ENCODE measurements at places on chromosomes 4 and X. TPM values are rescaled to one million over a fixed set of nuclear protein-coding genes. Genes with fewer than 3 reads are reported as not detected.

Gene PCDH18
- 8.6 TPM for total RNA-seq

Gene SOWAHD
- total RNA-seq: 2.3 TPM

- no peak for DNase-seq
These were observed 33.2 kb upstream of the SLC9A7 start for GRCh38 chrX:46791927-46792809.

Gene ADH1B
- 564 TPM for total RNA-seq

Gene FRMD7
- not detected for total RNA-seq

DNA sequence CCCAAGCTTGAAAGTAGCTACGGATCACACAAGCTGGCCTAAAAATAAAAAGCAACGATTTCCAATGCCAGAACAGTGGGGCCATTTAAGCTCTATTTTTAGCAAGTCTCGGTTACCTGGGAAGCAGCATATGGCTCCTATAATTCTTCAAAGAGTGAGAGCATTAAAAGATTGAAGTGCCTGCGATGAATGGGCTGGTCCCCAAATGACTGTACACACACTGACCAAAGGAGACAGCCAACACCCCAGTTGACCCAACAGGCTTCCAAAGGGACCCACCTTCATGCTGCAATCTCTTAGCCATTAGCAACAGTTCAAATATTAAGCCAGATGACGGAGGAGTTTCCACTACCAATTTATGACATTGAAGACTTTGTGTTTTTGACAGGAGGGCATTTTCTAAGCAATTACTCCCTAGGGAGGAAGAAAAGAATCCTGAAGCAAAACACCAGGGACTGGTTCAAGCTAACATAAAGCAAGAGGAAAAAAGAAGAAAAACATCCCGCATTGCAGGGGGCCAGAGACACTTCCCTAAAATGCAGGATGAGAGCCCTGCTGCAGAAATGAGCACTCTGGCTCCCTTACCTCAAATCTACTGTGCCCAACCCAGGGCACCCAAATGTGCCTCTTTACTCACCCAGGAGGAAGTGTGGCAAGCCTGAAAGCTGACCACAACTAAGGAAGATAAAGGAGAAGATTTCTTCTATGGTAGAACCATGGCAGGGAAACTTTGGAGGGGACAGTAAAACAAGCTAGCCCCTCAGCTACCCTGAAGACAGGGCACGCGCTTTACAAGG, 21.6 kb downstream of the SH3KBP1 start:
- DNase-seq: no peak

Gene ARX
- not detected for total RNA-seq

Data from adrenal gland (tissue), 19 donors.